ELF-1 (cell line): ENCODE measurements at places on chromosomes 5 and 9.

DNA sequence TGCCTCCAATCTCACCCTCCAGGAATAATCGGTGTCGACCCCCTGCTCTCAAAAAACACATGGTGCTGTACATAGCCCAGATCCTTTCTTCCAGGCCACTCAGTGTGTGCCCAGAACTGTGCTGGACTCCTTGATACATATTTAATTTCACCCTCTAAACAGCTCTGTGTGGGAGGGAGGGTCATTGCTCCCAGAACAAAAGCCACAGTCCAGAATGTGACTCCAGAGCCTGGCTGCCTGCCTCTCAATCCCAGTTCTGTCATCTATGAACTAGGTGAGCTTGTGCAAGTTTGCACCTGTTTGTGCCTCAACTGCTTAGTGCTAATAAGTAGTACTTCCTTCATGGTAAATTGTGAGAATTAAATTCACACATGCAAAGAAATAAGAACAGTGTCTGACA lies 93.1 kb downstream of the GABBR2 start:
- no peak for DNase-seq

- DNase-seq, result no peak
Observed at GRCh38 chr5:28430565-28431178, 1392.3 kb upstream of the CDH9 start.

DNA sequence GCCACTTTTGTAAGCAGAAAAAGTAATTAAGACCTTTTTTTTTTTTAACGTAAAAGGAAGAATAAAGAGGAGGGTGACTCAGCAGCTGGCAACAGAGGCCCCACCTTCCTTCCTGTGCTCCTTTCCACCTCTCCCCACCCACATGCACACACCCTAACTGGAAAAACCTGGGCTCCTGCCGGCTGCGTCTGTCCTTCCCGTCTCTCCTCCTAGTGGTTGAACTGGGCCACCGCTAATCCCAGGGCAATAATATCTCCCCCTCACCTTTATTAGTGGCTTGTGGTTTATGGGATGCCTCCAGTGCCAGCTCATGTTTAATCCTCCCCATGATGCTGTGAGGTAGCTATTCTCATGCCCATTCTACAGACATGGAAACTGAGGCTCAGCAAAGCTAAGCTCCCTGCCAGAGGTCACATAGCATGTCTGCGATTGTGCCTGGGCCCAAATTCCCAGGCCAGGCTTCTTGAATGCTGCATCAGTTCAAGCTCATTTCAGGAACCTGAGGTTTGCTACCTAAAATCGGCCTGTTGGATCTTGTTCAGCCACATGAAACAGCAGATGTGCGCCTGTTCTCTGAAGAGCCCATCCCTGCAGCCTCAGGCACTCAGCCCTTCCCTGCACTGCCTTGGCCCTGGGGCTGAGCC lies 60.9 kb upstream of the IL17B start:
- peak; percentile 84 for DNase-seq

DNA sequence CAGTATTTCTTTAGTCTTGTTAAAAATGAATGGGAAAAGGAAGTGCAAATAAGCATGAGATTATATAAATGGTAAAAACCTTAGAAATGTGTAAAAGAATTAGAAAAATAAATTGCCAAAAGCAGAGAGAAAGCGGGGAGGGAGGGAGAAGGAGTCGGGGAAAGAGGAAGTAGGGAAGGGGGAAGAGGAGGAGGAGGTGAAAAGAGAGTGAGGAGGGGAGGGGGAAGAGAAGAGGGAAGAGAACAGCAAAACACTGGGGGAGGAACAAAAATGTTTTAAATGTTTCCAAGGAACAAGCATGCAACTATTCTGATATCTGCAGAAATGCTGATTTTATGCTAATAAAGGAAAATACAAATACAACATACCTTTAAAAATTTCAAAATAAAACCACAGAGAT lies 317.5 kb downstream of the PIK3R1 start:
- DNase-seq, result no peak

GRCh38 chr5:151017897-151018296 lies 2.5 kb upstream of the GPX3 start:
- DNase-seq, result no peak

DNA sequence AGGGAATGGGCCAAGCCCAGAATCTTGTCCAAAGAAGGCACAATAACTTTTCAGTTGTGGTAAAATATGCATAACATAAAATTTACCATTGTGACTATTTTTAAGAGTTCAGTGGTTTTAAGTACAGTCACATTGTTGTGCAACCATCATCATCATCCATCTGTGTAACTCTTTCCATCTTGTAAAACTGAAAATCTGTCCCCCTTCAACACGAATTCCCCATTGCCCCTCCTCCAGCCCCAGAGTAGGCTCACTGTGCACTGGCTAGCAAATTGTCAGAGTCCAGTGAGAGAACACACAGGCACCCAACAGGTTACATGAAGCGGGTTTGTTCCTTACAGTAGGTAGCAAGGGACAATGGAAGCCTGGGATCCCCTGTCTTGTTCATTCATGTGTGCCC lies 13.7 kb downstream of the BARX1 start:
- DNase-seq, result no peak

- DNase-seq, result peak; percentile 62
Observed at GRCh38 chr9:1837453-1838084, 177.6 kb upstream of the SMARCA2 start.

GRCh38 chr5:120808135-120808534 lies 344.0 kb downstream of the PRR16 start:
- no peak for DNase-seq

GRCh38 chr9:81548911-81549310 lies 140.4 kb downstream of the TLE1 start:
- DNase-seq, result no peak

DNA sequence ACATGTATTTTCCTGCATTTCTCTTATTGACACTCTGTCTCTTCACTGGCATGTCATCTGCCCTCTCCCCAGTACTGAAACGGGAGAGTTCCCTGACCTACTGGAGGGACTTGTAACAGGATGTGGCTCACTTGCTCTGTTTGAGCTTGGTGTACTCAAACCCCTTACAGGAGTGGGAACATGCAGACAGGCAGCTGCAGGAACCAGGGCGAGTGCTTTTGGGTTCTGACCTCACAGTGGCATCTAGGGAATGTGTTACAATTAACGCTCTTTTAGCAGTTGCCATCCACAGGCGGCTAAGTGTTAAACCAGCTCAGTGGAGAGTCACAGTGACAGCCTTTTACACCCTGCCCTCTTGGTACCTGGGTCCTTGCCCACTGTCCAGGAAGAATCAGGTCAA lies 300.3 kb upstream of the GRAMD2B start:
- peak; percentile 53 for DNase-seq

GRCh38 chr5:58156973-58157701 lies 302.7 kb downstream of the PLK2 start:
- peak; percentile 1 for DNase-seq

DNA sequence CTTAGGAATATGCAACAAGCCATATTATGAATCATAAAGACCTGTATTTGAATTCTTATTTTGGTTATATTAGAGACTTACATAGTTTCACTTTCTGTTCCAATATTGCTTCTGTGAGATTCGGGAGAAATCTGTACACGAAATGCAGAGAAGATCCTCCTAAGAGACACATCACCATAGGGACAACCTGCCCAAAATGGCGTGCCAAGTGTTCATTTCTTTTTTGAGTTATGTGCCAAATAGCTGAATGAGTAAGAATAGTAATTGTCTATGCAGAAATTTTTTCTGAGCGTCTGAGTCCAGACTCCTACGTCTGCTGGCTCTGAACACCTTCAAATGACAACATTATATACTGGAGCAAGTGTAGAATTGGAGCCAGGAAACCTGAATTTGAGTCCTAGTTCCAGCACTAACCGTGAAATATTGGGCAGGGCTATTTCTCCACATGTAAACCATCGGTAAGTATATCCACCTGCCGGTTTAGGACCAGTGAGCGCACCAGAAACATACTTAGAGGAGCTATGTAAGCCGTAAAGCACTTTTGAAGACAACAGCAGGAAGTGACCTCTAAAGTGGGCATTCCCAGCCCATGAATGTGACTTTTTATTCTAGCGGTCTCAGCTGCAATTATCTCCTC lies 163.9 kb upstream of the DMRT1 start:
- DNase-seq, result no peak

- peak; percentile 65 for DNase-seq
Observed at GRCh38 chr5:161546470-161547301, at the start of gene GABRB2. Gene GABRB2 (minus strand): TSS chr5:161546725. CDS start chr5:161546643, 82 bp downstream.

GRCh38 chr5:168661593-168662485 lies 82.7 kb upstream of the PANK3 start:
- no peak for DNase-seq

DNA sequence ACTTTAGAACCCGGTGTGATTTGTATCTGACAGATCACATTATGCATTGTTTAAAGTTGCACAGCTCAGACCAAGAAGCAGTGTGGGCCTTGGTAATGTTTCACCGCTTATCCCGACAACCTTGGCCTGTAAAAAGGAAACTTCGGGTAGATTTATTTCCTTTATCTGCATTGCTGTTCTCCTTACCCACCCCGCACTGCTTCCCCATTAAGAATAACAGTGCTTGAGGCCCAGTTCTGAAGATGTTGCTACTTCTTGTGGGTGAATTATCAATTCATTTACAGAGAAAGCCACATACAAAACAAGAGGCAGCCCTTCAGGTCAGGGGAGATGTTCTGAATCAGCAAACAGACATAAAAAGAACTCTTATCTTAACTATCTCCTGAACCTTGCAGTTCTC lies 8.4 kb downstream of the SMARCA2 start:
- no peak for DNase-seq

GRCh38 chr9:131397100-131397790 lies 3.4 kb downstream of the PRRC2B start:
- DNase-seq, result peak; percentile 86

- DNase-seq, result no peak
Observed at GRCh38 chr5:67066815-67067214, 129.8 kb downstream of the CD180 start.

DNA sequence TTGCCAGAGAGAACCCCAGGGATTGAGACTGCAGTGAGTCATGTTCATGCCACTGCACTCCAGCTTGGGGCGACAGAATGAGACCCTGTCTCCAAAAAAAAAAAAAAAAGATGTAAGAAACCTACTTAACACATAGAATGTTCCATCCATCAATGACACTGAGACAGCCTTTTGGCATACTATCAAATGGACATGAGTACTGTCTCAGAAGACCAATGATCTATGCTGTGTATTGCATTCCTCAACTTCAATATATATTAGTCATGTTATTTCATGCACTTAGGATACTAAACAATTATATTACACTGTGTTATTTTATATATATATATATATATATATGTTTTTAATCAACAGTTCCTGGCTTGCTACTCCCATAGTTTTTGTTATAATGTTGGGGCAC lies 57.1 kb upstream of the ANKH start:
- no peak for DNase-seq

GRCh38 chr9:13690595-13690994 lies 411.1 kb upstream of the MPDZ start:
- no peak for DNase-seq

DNA sequence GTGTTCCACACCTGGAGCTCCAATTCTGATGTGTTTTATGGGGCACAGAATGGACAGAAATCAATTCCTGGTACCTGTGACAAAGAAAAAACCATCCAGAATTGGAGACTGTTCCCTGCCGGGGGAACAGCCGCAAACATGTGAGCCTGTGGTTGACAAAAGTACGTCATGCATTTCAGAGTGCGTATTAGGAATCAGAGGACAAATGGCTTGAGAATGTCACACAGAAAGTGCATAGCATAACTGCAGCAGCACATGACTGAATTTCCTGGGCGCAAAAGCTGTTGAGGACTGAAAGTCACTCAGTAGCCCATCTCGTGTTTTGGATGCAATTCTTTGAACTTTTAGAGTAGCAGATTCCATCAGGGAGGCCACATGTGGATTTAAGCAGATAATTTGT lies 85.1 kb downstream of the TRIO start:
- DNase-seq, result no peak

GRCh38 chr9:19665146-19665863 lies 123.5 kb downstream of the SLC24A2 start:
- DNase-seq, result no peak

DNA sequence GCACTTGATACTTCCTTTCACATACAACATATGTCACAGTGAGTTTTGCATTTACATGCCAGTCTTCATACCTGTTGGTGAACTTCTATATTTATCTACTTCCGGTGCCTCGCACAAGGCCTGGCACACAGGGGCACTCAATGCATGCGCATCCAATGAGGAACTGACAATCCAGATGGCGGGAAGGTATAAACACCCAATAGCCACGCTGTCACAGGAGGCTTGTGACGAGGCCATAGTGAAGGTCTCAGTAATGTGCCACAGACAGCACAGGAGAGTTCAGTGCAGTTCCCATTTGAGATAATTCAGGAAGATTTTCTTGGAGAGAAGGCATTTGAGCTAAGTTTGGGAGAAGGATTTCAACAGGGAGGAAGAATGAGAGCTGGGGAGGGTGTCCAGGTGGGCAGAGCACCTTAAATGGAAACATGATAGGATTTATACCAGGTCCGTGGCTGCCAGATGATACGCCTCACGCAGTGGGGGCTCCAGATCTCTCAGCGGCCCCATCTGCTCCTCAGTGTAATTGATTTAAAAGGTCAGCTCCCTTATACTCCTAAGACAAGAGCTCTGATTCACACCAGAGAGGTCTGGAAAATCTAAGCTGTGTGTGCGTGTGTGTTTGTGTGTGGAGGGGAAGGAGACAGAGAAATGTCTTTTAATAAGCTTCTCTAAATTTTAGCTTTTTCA lies 206.2 kb downstream of the DCP2 start:
- DNase-seq, result no peak

DNA sequence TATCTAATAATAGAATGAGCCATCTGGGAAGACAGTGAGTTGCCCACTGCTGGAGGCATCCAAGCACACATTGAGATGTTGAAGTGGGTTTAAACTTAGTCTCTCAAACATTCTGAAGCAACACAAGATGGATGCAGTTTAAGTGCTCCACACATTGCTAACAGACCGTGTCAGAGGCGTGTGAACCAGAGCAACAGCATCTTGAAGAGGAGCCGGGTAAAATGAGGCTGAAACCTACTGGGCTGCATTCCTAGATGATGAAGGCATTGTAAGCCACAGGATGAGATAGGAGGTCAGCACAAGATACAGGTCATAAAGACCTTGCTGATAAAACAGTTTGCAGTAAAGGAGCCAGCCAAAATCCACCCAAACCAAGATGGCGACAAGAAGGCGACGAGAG lies 73.5 kb upstream of the TMEM215 start:
- no peak for DNase-seq

DNA sequence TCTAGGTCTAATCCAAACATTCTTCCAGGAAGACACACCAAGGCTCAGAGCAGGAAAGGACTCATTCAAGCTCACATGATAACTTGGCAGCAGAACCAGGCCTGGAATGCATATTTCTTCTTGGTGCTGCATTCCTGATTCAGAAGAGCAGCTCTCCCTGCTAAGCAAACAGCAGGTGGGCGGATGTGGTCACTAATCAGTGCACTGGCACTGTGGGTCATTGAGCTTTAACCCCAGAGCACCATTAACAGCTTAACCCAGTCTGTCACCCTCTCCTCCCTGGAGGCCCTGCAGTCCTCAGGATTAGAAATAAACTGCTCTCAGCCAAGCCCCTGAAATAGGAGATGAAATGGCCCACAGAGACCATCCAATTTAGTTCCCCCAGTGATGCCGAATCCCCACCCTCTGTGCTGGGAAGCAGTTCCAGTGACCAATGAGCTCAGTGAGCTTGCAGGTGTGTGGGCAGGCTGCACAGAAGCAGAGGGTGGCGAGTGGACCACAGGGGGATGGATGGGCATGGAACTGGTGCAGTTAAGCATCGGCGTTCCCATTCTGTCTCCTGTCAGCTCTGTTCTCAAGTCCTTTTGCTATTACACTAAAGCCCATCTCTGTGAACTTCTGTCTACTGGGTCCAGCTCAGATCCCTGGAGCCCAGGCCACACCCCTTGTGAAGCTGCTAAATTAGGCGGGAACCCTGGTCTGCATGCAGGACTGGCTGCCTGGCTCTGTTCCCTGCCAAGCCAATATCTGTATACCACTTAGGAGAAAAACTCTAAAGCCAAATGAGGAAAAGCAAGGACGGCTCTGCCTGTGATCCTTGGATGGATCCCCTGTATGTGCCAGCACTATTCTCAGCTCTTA lies 16.6 kb upstream of the MEGF9 start:
- peak; percentile 63 for DNase-seq
